Activated CD4-positive, alpha-beta T cell treated with anti-CD3 and anti-CD28 coated beads for 48 hours (primary cell): ENCODE measurements at places on chromosomes 1 and 21.
A peak's percentile ranks its signal among the peaks of the same experiment; 100 is the strongest.

GRCh38 chr1:15282810-15283474 is 35.9 kb downstream of the FHAD1 start:
- DNase-seq = no peak

GRCh38 chr1:112712701-112713128 is 2.4 kb downstream of the PPM1J start:
- no peak for DNase-seq

GRCh38 chr1:232922485-232922884 is 27.9 kb upstream of the NTPCR start:
- no peak for DNase-seq

DNA sequence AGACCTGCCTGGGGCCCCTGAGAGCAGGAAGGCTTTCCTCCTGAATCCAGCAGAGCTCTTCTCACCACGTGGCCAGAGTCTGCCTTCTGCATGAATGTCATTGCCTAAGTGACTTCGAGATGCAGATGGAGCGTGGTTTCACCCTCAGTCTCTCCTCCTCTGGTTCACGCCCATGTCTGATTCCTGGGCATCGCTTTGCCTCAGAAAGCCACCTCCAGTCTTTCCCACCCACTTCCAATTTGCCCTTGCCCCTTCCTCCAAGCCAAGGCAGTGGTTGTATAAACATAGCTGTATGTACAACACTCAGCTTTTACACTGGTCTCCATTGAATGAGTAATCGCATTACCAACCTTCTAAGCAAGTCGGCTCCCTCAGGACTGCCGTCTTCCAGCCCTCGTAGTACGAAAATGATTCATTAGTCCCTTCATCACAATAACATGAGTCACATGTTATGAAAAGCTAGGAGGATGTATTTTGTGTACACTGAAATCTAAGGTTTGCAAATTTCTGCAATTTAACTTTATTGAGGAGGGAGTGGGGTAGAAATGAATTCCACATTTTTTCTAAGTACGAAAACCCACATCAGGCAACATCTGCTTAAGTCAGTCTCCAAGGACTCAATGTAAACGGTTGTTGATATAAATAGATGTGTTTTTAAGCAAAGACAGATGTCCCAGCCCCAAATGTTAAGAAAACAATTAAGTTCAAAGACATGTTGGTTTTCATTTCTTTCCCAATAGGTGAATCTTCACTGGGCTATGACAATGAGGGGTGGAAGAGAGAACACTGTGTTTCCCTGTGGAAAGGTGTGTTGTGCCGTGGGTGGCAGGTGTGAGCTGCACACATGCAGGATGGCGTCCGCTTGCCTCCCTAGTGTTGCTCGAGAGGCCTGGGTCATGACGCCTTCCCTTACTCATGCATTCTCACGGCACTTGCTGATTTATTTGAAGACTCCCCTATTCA is 32.3 kb upstream of the ETS2 start:
- DNase-seq = peak; percentile 54

DNA sequence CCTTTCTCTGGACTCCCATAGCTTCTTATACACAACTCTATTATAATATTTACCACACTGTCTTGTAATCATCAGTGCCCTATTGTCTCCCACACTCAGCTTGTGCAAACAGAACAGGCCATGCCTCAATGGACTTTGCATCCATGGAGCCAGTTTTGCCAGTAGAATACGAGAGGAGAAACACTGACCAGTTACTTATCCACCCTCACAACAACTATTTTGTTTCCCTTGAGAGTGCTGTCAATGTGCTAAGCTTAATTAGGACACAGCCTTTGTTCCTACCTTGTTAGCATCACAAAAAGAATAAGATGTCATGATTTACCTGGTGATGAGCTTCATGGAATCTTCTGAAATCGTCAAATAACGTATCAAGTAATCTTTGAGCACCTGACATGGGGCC is 18.1 kb upstream of the LRRC52 start:
- no peak for DNase-seq

- DNase-seq = no peak
Observed at GRCh38 chr1:117600325-117600943, 5.4 kb upstream of the TENT5C start.

GRCh38 chr1:174391716-174392115 is 56.0 kb upstream of the GPR52 start:
- DNase-seq = no peak

- DNase-seq = no peak
Observed at GRCh38 chr1:7552402-7552801, 218.7 kb upstream of the VAMP3 start.

DNA sequence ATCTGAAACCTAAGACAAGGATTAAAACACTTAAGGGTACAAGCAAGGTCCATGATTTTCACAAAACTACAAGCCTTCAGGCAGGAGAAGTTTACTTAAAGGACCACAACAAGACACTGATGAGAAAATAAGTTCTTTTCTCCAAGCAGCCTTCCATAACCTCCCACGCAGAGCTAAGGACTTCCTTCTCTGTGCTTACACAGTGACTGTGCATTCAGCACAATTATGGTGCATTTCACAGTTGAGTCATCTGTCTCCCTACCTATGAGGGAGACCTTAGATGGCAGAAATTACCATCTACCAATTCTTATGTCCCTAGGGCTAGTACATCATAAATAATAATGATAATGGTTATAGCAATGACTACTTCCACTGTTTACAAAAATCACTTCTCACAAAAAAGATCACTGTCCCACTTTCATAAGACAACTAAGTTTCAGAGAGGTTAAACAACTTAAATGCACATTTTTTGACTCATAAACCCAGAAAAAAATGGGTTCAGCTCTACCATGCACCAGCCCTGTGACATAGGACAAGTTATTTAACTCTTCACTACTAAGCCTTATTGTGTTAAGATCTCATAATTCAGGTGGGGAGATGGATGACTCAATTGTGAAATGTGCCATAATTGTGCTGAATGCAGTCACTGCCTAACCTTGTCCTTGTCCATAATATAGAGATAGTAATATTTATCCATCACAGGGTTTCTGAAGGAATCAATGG is 45.3 kb downstream of the TARBP1 start:
- no peak for DNase-seq

DNA sequence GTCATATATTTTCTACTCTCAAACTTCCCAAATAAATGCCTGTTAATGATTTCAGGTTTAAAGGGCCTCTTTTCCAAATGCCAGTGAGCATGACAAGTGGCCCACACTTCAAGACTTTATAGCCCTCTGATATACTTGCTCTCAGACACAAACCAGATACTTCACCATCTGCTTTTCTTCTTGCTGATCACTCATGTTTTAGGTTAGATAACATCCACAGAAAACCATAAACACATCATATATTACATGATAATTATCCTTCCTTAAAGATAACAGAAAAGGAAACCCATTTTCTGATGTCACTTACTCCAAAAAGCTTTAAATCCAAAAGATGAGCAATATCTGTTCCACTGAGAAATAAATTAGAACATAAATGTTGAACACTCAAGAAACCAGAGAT is 723.5 kb downstream of the LTN1 start:
- DNase-seq = no peak

DNA sequence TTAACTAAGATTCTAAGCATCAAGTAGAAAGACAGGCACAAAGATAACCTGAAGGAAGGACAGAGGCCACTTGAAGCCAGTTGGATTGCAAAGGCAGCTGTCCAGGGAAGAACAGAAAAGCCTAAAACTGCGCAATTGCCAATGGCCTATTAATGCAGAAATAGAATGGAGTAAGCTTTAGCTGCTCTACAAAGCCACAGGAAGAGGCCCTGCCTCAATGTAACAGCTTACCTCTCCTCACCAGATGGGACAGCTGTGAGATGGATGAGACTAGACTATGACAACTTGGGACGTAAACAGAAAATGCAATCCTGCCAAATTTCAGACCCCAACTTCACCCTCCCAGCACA is 176.5 kb downstream of the EIF4G3 start:
- no peak for DNase-seq

GRCh38 chr1:54927472-54928240 is 40.7 kb upstream of the DHCR24 start:
- no peak for DNase-seq

DNA sequence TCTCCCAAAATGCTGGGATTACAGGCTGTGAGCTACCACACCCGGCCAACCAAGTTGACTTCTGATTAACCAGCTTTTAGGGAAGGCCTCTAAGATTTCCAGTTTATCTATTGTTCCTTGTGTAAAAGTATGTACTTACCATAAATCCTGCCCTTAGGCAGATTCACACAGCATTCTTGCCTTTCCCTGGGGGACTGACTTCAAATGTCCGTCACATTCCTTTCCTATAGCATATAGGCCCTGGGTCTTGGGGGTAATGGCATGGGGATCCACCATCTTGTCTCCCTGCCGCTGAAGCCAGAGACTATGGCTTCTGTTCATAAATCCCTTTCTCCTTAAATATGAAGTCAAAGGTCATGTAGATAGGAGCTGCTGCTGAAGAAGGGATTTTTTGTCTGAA is 872 bp upstream of the PINK1 start:
- no peak for DNase-seq

GRCh38 chr1:47797575-47797974 is 199.6 kb downstream of the TRABD2B start:
- no peak for DNase-seq

DNA sequence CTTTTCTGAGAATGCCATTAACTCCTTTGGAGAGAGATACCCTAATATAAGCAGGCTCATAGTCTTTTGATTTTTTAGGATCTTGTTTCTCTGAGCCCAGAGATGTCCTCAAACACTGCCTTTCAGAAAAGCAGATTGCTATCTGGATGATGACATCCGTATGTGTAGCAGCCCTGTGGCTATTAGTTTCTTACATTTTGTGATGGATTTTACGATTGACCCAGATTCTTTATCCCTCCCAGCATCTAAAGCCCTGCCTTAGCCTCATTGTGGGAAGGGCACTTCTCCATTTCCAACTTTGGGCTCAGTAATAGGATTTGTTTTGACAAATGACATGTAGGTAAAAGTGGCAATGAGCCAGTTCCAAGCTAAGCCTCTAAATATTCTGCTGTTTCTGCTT is 300.3 kb downstream of the TTLL7 start:
- DNase-seq = no peak

- no peak for DNase-seq
Observed at GRCh38 chr1:95321531-95321930, 87.5 kb downstream of the RWDD3 start.

DNA sequence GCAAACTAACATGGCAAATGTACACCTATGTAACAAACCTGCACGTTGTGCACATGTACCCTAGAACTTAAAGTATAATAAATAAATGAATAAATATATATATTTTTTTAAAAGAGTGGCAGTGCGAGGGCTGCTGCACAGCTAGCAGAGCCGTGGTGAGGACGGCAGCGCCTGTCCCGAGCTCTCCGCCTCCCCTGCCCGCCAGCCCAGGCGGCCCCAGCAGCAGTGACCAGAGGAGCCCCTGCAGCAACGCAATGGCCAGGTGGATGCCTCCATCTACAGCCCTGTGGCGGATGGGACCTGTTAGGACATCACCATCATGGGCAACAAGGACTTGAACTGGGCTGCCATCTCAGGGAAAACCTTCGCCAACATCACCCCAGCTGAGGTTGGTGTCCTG is 351.9 kb downstream of the FAM72C start:
- no peak for DNase-seq

DNA sequence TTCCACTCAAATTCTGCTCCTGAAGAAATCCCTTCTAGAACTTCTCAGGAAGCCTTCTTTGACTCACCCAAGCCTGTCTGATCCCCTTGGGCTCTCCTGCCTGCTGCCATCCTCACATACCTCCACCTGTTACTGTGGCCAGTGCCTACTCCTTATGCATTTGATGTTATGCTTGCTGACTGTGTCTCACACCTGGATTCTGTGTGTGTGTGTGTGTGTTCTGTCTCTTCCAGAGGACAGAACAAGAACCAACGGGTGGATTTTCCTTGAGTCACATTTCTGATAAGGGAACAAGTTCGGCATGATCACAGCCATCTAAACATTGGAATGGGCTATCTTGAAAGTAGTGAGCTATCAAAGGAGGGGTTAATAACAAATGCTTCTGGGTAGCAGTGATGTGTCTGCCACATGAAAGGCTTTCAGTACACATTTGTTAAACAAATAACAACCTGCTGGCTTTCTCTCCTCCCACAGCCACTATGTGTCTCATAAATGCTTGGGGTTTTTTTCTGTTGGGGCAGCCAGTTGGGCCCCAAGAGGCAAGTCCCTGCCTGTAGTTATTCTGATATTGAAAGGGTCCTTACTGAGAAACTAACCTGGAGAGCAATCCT is 8.9 kb upstream of the GPR37L1 start:
- DNase-seq = no peak

DNA sequence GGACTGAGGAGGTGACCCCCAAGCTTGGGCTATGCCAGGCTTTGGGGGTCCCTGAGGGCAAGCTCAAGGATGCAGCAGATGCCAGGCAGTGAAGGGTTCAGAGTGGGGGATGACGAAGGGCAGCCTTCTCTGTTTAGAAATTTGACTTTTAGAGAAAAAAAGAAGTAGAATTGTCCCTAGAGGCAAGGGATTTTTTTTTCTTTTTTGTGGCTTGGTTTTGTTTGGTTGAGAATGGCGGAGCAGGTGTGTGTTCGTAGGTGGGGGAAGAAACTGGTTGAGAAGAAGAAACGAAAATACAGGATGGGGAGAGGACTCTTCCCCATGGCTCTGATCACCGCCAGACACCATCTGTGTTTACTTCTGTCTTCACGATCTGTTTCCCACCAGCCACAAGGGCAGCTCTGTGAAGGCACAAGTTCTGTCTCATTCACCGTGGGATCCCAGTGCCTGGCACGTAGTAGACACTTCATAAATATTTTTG is 8.2 kb downstream of the PLA2G5 start:
- DNase-seq = no peak

DNA sequence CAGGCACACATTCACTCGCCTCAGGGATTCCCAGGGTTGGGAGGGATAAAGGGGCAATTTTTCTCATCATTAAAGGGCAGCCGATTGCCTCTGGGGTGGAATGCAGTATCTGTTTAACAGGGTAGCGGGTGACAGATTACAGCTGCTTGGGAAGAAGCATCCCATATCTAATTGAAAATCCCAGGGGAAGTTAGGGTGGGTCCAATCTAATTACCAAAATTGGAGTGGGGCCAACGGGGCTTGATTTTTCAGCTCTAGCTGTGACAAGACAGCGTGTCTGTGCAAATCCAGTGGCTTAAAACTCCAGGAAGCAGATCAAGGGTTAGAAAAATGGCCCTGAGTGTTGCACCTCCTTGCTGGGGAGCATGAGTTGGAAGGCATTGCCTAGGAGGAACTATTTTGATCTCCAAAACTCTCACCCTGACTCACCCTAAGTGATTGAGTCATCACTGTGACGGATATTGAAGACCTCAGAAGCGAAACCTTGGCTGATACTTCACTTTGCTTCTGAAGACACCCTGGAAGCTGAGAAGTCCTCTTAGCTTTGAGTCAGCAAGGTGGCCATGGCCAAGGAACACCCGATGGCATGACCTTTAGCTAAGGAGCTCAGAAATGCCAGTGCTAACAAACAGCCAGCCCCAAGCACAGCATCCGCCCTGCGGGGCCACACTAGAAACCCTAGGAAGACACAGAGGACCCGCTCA is 46.0 kb downstream of the GRHL3 start:
- DNase-seq = peak; percentile 60

GRCh38 chr1:68121536-68121935 is 71.1 kb upstream of the DIRAS3 start:
- no peak for DNase-seq

GRCh38 chr1:205068001-205068400 is 16.3 kb downstream of the TMEM81 start:
- no peak for DNase-seq

GRCh38 chr1:15934211-15935055 is 41.5 kb downstream of the ZBTB17 start:
- no peak for DNase-seq
